ENCODE measurements at places on chromosomes 7 and 10.

- no peak for DNase-seq
Observed at GRCh38 chr10:94000638-94001415, 7.1 kb downstream of the PLCE1 start.

GRCh38 chr10:71326464-71326881 lies 7.4 kb downstream of the SLC29A3 start:
- DNase-seq, result no peak

- no peak for DNase-seq
Observed at GRCh38 chr10:2972810-2973209, 94.5 kb upstream of the PFKP start.

DNA sequence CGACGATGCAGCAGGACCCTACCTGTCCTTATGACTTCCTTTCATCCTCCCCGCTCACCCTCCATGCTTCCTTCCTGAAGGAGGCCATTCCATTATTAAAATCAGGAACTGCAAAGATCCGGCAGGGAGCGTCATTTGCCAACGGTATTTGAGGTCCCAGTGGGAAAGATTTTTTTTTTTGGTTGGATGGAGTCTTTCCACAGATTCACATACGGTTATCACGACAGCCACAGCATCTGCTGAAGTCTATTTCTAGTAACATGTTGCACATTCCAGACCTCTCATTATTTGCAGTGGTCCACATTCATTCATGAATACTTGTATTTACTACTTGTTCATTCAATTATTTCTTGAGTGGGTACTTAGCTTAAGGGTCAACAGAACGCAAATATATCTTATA lies 94.7 kb upstream of the LYZL2 start:
- DNase-seq, result no peak

- DNase-seq, result no peak
Observed at GRCh38 chr10:104368381-104368780, 14.7 kb downstream of the CFAP58 start.

DNA sequence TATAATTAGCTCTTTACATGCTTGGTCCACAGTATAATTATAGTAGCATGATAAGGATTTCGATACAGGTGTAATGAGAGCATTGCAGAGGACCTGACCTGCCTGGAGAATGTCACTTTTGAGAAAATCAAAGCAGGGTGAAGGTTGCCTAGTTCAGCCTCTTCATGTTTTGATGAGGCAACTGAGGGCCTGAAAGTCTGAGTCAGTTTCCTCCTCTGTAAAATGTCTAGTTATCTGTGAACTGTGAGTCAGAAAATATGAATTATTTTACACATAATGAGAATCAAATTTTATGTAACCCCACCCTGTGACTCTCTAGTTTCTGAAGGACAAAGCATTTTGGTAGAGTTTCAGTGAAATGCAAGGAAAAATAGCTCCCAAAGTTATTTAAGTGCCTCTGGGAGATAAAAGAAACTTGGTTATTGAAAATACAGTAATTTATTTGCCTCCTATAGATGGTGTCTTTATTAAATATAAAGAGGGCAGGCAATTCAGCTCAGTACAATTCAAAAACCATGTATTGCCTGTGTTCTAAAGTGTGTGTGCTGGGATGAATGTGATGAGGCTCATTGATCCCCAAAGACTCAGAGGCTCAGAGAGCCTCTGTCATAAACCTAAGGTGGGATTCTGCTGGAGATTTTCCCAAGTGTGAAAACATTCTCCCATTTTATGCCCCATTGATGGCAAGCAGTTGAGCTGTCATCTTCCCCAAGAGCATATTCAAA lies 37.3 kb upstream of the SAMD9L start:
- DNase-seq, result no peak

DNA sequence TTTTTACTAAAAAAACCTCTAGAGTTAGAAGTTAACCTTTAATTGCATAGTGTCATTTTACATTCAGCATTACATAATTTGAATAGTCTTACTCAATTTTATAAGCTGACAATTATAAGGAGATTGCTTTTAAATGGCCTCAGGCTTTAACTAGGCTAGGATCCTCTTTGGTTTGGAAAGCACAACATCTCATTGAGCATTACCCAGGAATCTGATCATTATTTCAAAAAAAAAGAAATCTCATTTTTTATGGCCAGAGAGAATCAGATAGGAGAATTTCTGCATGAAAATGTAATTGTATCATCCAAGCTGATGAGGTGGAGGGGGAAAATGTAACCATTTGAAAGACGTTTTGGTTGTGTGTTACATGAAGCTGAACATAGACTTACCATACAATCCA lies 324.9 kb upstream of the POT1 start:
- no peak for DNase-seq

GRCh38 chr10:127918572-127918971 lies 11.7 kb downstream of the PTPRE start:
- no peak for DNase-seq

DNA sequence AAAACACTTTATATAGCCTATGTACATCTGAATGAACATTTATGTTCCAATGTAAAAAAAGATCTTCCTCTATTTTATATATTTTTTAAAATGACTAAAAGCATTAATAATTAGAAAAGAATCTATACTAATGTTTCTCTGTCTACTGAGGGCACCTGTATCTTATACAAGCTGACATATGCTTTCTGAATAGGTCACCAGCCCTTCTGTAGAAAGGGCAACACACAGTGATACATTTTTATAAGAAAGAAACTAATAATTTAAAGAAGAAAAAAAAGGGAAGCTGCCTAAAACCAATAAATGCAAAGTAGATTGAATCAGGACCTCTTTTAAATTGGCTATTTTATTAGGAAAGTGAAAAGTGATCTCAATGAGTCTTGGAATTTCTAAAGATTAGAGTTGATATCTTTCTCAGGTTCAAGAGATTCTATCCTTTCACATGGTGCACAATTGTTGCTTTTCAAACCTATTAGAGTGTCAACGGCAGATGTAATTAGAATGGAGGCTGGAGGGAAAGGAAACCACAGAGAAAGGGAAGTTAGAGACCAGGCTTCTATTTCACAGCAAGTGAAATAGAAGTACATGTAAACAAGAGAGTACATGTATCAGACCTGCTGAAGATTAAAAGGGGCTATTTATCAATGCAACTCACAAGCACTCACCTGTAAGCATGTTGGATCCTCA lies 6.3 kb downstream of the MTPN start:
- no peak for DNase-seq

GRCh38 chr7:7851381-7851780 lies 117.2 kb upstream of the GLCCI1 start:
- no peak for DNase-seq

- no peak for DNase-seq
Observed at GRCh38 chr10:44972874-44973306, 5.7 kb downstream of the DEPP1 start.

DNA sequence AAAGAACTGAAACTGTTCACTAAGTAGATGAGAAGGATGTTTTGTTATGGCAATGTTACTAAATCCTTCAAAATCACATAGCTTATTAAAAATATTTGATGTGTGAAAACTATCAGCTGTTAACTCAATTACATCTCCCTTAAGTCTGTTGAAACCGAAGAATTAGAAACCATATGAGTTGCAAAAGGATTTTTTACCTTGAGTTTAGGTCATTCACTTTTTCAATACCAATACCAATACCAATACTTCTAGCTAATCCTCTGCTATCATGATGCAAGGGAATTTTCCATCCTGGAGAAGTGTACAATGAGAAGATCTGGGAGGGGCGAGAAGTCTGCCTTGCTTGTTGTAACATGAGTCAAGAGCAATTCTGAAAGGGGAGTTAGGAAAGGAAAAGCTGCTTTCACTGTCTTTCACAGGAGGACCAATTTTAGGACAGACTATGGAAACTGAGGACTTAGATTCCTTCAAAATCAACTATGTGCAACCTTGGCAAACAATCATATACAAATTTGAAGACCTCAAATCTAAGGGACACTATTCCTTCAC lies 199.7 kb downstream of the IMMP2L start:
- DNase-seq, result no peak

- no peak for DNase-seq
Observed at GRCh38 chr10:69346776-69347175, 68.5 kb downstream of the HK1 start.

GRCh38 chr10:88889559-88890337 lies 9.7 kb downstream of the STAMBPL1 start:
- no peak for DNase-seq

- no peak for DNase-seq
Observed at GRCh38 chr7:91239171-91239604, 25.0 kb upstream of the FZD1 start.

DNA sequence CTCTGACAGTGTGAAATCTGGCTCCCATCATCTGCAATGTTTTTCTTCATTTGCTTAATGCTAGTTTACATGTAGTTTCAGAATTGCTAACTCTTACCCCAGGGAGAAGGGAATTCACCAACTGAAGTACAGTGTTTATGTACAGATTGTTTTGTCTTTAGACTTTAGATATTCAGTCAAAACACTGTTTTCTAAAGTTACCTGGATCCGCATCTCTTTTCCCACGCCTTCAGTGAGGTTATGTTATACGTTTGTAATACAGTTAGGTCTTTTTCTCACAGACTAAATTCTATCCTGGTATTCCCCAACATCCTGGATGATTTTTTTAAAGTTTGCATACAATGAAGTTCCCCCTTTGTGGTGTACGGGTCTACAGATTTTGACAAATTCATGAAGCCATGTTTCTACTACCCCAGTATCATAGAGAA lies 3.2 kb upstream of the LYZL1 start:
- DNase-seq, result no peak

- DNase-seq, result no peak
Observed at GRCh38 chr7:34675749-34676374, 17.8 kb downstream of the NPSR1 start.

DNA sequence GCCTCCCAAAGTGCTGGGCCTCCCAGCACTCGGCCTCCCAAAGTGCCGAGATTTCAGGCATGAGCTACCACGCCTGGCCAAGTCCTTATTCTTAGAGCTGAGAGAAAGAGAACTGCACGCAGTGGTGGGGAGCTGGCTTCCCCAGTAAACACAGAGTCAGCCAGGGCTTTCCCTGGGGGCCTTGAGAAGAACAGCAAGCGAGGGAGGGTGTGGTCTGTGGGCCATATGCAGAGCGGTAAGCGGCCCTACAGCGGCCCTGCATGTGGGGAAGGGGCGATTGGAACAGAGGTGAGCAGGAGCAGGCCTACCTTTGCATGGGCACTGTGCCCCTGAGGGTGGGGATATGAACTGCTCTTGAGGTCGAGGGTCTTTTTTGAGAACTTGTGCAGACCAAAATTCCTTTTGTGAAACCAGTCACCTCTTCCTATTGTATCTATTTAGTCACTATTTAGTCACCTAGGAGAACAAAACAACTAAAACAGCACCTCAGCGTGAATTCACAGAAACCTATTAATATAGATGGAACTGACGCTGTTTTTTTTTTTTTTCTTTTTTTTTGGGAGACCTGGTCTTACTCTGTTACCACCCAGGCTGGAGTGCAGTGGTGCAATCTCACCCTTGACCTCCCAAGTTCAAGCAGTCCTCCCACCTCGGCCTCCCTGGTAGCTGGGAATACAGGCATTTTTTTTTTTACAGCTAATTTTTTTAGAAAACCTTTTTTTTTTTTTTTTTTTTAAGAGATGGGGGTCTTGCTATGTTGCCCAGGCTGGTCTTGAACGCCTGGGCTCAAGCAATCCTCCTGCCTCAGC lies 36.9 kb upstream of the SH2D4B start:
- no peak for DNase-seq

DNA sequence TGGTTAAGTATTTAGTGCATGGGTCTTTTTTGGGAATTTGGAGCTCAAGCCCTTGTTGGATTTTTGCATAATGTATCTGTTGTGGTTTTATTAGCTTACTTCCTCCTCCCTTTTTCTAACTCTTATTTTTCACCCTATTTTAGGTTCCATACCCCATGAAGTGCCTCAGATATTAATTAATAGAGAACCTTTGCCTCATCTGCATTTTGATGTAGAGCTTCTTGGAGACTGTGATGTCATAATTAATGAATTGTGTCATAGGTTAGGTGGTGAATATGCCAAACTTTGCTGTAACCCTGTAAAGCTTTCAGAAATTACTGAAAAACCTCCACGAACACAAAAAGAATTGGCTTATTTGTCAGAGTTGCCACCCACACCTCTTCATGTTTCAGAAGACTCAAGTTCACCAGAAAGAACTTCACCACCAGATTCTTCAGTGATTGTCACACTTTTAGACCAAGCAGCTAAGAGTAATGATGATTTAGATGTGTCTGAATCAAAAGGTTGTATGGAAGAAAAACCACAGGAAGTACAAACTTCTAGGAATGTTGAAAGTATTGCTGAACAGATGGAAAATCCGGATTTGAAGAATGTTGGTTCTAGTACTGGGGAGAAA lies 28.0 kb downstream of the SIRT1 start:
- DNase-seq, result no peak

GRCh38 chr7:76008156-76008687 lies 13.8 kb upstream of the TMEM120A start:
- no peak for DNase-seq

DNA sequence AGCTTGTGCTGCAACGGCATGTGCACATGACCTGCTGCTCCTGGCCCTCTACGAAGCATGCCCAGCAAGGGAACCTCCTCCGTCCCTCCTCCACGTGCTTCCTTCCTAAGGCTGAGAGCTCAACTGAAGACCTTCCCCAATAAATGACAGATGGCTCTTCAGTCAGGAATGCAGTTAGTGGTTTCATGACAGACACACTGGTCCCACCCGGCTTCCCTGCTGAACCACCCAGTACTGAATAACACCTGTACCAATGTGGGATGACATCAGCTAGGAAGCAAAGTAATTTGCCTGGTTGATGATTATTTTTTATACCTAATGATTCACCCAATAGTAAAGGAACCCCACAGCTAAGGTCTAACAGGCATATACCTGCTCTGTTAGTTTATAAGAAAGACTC lies 69.1 kb downstream of the SCRN1 start:
- no peak for DNase-seq

DNA sequence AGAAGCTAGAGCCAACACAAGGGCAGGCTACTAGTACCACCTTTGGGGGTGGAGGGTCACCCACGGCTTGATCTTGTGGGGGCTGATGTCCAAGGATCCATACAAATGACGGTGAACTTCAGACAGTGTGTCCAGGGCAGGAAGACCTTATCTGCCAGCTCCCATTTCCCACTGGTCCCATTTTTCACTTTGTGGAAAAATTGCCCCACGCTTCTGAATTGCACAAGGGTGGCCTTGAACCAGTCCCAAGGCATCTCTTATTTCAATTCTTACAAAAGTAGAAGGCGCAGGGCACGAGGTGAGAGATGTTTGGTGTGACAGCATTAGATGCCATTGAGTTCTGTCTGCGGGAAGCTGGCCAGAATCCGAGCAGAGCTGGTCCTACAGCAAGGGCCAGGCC lies 252.7 kb upstream of the CELF2 start:
- no peak for DNase-seq

DNA sequence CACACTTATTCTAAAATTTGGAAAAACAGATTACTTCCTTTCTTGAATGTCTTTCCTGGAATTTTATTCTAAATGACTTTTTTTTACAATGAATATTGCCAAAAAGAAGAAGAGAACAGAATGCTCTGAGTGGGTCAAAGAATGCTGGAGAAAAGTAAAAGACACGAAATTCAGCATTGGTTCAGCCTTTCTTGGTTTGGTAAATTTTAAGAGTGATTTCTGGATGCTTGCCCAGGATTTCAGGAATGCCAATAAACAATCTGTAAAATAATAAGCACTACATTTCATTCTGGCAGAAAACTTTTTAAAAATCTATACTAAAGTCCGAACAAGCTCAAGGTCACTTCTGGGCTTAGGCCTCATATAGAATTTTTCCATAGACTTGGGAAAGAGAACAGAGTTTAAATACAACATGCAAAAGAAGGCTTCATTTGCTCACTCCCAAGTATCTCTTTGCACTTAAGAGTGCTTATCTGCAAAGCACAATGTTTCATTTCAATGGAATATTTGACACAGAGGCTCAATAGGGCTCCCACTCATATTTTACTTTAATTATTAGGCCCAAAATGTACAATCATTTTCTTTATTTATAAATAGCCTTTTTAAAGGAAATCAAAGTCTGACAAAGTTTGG lies 359.5 kb upstream of the ANKRD30A start:
- DNase-seq, result no peak

Data from T follicular helper cell (primary cell).